Neural progenitor cell (in vitro differentiated cells): ENCODE measurements at places on chromosomes 5 and 9. TPM values are rescaled to one million over a fixed set of nuclear protein-coding genes. Genes with fewer than 3 reads are reported as not detected.

The PRLR gene
- 0.51 and 1.3 TPM in 2 replicates for total RNA-seq

DNA sequence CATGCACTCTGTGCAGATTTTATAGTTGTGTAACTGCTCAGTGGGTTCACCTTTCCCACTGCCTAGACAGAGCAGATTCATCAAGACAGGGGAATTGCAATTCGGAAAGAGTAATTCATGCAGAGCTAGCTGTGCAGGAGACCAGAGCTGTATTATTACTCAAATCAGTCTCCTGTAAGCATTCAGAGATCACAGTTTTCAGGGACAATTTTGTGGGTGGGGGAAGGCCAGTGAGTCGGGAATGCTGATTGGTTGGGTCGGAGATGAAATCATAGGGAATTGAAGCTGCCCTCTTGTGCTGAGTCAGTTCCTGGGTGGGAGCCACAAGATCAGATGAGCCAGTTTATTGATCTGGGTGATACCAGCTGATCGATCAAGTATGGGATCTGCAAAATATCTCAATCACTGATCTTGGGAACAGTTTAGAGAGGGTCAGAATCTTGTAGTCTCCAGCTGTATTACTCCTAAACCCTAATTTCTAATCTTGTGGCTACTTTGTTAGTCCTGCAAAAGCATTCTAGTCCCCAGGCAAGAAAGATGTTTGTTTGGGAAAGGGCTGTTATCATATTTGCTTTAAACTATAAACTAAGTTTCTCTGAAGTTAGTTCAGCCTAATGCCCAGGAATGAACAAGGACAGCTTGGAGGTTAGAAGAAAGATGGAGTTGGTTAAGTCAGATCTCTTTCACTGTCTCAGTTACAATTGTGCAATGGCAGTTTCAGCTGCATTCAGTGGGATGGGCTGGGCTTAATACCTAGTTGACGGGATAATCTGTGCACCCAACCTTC lies 12.7 kb upstream of the SVEP1 start:
- no peak for DNase-seq

The ANKS6 gene
- 16.0 and 44.3 TPM in 2 replicates for total RNA-seq

DNA sequence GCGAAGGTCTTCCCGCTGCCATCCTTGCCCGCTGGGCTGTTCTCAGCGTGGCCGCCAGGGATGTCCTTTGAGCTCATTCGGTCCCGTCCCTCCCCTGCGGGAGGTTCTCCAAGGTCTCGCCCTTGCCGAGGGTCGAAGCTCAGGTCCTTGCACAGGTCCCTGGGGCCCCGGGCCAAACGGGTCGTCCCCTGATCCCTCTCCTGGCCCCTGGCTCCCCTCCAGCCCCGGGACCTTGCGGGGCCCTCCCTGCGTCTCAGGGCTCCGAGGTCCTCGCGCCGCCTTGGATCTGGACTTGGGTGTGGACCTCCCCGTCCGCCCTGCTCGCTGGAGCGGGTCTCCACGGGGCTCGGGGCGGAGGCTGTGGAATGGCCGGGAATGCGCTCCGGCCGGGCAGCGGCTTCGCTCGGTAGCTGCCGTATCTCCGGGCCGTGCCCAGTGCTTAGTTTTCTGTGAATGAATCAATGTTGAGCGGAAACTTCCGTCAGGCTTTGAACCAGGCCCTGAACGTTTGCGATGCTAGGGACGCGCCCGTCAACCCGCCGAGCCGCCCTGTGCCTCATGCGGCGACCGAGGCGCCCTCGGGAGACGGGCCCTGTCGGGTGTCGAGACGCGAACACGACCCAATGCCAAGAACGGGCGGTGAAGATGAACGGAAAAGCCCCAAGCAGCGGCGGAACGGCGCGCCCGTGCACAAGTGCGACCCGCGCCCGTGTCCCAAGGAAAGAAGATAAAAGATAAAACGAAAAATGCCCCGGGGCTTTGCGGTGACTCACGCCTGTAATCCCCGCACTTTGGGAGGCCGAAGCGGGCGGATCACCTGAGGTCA lies 780 bp downstream of the RNU6ATAC start:
- peak; percentile 57 for DNase-seq

DNA sequence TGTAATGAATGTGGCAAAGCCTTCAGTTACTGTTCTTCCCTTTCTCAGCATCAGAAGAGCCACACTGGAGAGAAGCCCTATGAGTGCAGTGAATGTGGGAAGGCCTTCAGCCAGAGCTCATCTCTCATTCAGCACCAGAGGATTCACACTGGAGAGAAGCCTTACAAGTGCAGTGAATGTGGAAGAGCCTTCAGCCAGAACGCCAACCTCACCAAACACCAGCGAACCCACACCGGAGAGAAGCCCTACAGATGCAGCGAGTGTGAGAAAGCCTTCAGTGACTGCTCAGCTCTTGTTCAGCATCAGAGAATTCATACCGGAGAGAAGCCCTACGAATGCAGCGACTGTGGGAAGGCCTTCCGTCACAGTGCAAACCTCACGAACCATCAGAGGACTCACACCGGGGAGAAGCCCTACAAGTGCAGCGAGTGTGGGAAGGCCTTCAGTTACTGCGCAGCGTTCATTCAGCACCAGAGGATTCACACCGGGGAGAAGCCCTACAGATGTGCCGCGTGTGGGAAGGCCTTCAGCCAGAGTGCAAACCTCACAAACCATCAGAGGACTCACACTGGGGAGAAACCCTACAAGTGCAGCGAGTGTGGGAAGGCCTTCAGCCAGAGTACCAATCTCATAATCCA lies 6.8 kb downstream of the RPL12 start:
- no peak for DNase-seq

The IL13 gene
- total RNA-seq: not detected in 2 replicates
